ENCODE measurements at places on chromosomes 16 and 17.

GRCh38 chr17:50893183-50893993, 27.2 kb upstream of the TOB1 start:
- DNase-seq, result no peak

DNA sequence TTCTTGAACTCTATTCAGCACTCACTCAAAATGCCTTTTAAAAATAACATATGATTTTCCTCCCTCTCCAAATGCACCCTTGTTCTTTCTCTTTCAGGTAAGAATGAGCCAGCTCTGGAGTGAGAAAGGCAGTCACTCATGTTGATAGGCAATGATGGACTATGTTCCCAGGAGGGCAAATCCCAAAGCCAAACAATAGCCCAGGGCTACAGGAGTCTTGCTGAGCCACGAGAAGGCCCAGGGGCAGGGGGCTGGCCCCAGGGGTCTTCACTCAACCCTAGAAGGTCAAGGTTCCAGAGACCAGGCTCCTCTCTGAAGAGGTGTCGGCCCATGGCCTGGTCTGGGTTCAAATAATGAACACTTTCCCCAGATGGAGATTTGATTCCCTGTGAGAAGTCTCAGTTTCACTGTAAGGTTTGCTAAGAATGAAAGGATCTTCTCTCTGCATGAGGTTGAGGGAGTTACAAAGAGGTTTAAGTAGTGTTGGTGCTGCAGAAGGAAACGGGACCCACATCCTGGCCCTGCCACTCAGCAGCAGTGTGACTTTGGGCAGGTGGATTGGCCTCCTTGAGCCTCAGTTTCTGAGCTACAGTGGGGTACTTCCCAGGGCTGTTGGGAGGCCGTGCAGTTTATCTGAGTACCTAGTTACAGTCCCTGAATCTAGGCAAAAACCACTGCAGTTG, 49.0 kb downstream of the RTN4RL1 start:
- DNase-seq, result peak; percentile 7

DNA sequence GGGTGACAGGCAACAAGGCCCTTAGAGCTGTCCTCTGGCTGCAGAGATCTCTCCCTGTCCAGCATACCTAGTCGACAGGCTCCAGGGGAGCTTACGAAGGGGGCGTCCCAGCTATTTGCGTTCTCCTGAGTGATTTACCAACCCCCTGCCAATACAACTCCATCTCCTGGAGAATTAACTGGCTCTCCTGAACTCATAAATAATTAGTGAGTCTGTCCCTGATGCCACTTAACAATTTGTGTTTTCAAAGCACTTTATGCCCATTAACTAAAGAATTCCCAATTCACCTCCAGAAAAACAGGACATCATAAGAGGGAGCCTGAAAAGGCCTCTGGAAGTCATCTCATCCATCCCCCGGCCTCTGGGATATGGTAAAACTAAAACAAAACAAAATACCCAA, 26.7 kb downstream of the SDK2 start:
- no peak for DNase-seq

- DNase-seq, result no peak
Observed at GRCh38 chr17:79955691-79956440, 79.8 kb downstream of the TBC1D16 start.

DNA sequence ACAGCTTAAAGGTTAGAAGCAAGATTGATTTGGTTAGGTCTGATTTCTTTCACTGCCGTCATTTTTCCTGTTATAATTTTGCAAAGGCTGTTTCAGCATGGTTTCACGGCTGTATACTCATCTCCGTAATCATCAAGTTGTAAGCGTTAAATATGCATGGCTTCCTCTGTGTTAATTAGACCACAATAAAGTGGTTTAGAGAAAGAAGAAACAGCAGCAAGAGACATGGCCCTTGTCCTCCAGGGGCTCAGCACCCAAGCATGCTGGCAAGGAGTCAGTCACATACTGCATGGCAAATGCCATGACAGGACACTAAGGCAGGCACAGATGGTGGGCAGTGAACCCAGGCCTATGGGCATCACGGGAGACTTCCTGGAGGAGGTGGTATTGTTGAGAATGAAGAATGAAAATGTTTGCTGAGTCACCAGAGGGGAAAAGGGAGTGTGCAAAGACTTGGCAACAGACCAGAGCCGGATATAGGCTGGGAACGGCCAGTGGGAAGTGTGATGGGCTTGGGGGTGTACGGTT, 61.4 kb upstream of the PLCG2 start:
- DNase-seq, result no peak

DNA sequence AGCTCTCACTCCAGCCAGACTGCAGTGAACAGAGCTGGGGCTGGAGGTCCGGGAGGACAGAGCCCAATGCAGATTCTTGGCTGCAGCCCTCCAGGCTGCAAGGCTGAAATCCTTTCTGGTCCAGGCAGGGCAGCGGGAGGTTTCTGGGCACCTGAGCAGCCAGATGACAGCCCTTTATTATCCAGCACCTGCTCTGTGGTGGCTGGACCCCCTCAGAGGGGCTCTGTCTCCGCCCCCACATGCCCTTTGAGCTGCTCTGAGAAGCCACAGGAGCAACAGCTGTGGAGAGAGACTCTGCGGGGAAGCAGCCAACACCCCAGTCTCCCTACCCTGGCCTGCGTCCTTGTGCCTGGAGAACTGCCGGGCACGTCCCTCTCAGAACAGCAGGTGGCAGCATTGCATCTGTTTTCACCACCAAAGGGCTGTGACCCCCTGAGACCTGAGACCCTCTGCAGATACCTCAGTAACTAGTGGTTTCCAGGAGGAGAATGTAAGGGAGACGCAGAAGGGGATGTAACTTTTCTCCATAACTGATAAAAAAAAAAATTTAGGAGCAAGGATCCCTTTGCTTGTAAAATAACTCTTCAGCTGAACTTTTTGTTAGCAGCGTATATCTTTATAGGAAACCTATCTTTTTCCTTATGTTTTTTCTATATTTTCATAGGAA, 3.7 kb upstream of the CNP start:
- peak; percentile 79 for DNase-seq

DNA sequence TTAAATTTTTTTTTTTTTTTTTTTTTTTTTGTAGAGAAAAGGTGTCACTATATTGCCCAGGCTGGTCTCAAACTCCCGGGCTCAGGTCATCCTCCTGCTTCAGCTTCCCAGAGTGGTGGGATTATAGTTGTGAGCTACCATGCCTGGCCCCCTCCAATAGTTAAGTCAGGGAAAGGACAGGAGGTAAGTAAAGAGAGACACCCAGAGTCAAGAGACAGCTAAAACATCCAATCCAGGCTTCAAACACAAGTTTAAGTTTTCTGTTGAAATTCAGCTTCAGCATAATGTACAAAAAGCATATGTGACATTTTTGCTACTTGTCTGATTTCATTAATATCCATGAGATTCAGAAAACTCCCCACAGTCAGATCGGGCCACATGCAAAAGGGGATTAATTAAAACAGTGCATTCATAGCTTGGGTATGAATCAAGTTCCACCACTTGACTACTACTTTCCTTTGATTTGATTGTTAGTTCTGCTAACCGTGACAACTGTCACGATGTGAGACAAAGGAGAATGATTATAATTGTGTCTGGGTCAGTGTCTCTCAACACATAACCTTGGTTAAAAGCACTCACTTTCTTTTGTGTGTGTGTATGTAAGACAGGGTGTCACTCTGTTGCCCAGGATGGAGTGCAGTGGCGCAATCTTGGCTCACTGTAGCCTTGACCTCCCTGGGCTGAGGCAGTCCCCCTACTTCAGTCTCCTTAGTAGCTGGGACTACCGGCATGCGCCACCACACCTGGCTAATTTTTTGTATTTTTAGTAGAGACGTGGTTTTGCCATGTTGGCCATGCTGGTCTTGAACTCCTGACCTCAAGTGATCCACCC, 184.9 kb downstream of the PARN start:
- no peak for DNase-seq

DNA sequence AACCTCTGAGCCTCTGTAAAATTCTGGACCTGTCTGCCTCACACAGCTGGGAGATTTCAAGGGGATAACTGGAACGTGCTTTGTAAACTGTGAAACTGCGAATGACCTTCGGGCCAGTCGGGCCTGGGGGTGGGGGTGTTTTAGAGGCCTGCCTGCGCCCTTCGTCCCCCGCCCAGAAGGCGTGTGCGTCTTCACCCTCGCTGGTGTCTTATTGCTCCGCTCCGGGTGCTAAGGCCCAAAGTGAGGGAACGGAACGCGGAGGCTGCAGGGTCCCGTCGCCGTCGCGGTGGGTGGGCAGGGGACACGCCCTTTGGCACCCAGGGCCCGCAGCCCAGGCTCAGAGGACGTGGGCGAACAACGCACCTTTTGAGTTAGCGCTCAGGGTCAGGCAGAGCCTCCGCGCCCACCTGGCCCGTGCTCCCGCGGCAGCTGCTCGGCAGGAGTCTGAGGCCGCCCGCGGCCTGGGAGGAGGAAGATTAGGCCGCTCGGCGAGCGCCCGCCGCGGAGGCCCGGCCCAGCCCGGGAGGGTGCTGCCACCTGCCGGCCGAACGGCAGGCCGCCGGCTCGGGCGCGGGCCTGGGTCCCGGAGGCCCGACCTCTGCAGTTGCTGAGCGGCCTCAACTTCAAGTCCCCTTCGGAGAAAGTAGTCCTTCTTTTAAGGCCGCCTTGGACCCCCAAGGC, 29.7 kb downstream of the DCAKD start:
- DNase-seq, result peak; percentile 80

DNA sequence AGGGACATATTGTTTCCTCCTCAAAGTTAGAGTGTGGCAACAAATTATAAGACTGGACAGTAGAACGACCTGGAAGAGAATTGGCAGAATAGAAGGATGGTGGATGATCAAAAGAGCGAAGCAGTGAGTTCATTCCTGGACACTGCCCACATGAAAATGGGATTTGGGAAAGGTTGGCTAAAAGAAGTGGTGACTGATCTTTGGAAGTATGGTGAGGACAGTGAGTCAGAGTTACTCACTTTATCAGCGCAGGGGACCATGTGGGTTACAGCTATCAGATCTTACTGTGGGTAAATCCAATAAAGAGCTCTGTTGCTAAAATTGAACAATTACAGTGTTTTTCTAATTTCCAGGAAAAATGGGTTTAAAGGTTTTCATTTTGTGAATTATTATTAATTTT, 2.7 kb upstream of the TANC2 start:
- DNase-seq, result no peak

DNA sequence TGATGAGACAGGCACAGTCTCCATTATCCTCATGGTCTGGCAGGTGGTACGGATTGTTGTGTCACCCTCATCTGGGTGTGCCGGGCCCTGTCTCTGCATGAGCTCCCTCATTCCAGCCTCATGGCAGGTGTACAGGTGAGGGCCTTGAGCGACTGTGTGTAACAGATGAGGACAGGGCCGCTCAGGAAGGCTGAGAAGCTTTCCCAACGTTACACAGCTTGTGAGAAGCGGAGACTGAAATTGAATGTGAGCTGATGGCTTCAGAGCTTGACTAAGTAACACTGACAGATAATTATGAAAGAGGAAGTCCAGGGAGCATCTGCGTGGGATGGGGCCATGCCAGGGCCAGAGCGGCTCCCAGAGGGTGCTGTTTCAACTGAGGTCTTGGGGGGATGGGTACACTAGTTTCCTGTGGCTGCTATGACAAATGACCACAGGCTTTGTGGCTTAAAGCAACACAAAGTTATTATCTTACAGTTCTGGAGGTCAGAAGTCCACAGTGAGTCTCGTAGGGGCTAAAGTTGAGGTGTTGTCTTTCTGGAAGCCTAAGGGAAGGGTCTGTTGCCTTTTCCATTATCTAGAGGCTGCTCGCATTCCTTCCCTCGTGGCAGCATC, 36.7 kb downstream of the CMIP start:
- DNase-seq, result peak; percentile 46

DNA sequence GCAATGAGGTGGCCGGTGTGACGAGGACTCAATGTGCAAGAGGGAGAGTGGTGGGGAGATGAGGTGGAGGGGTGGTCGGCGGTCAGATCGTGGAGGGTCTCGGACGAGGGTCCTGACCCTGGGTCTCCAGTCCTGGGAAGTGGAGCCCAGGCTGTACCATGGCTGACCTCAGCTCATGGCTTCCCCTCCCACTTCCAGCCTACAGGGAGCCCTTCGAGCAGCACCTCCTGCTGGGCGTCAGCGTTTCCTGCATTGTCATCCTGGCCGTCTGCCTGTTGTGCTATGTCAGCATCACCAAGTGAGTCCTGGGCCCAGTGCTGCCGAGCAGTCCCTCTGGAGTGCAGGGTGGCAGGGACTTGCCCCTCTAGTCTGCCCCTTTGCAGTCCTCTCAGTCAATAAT, 41.8 kb downstream of the IL4R start:
- DNase-seq, result no peak

- DNase-seq, result no peak
Observed at GRCh38 chr17:65457635-65458257, 103.7 kb downstream of the AXIN2 start.

- no peak for DNase-seq
Observed at GRCh38 chr17:68222606-68223005, 25.2 kb upstream of the AMZ2 start.

DNA sequence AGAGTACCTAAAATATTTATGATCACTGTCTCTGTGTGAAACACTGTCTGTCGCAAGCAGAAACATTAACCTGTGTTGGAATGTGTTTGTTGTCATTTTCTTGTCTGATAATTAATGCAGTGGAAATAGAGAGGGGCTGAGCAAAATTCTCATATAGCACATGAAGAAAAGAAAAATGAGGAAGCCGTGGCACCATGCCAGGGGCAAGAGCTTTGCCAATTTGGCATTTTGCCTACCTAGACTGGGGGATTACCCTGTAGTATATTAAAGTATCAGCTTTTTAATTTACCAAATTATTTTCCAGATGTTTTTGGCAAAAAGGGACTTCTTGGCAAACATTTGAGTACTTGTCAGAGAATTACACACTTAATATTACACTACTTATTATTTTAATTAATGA, 1326.6 kb upstream of the GOT2 start:
- DNase-seq, result no peak

GRCh38 chr16:75289189-75289588, 37.8 kb upstream of the BCAR1 start:
- DNase-seq, result no peak

- no peak for DNase-seq
Observed at GRCh38 chr17:6463616-6464445, 19.6 kb downstream of the PIMREG start.

DNA sequence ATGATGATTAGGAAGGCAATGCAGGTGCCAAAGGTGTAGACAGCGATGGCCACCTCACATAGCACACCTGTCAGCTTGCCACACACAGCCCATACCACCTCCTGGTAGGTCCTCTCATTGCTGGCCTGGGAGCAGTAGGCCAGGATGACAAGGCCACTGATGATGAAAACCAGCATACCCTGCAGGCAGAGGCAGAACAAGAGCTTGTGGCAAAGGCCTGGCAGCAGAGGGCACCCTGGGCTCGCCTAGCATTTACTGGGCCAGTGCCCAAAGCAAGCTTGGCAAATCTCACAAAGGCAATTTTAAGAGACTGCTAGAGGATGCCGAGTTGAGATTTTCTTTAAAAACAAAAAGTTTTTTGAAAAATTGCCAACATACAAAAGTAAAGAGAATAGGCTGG, 5.9 kb downstream of the SLC38A7 start:
- no peak for DNase-seq

GRCh38 chr17:77528516-77529327, 388.0 kb downstream of the SEC14L1 start:
- peak; percentile 68 for DNase-seq

- DNase-seq, result peak; percentile 54
Observed at GRCh38 chr17:82668631-82669099, 20.4 kb upstream of the WDR45B start.

All from stimulated activated naive CD8-positive, alpha-beta T cell treated with anti-CD3 and anti-CD28 coated beads, Interleukin-15, Interleukin-2, amounts not matched to agents 100 U/mL and 50 U/mL, for 24 hours (primary cell).